ENCODE measurements at places on chromosomes 7 and 10.
A peak's percentile ranks its signal among the peaks of the same experiment; 100 is the strongest.

GRCh38 chr7:101564778-101565211, 64.3 kb downstream of the MYL10 start:
- no peak for DNase-seq

- DNase-seq = peak; percentile 77
Measured at GRCh38 chr7:100489824-100490223, 6.1 kb downstream of the NYAP1 start.

GRCh38 chr7:39528849-39529248, 37.4 kb upstream of the YAE1 start:
- no peak for DNase-seq

- DNase-seq = no peak
Measured at GRCh38 chr10:128568041-128568440, 441.8 kb upstream of the MKI67 start.

GRCh38 chr10:56823849-56824248, 462.8 kb upstream of the ZWINT start:
- DNase-seq = no peak

GRCh38 chr10:26499426-26499825, 61.3 kb downstream of the APBB1IP start:
- DNase-seq = no peak

GRCh38 chr7:149432121-149432691, 28.7 kb downstream of the ZNF777 start:
- no peak for DNase-seq

DNA sequence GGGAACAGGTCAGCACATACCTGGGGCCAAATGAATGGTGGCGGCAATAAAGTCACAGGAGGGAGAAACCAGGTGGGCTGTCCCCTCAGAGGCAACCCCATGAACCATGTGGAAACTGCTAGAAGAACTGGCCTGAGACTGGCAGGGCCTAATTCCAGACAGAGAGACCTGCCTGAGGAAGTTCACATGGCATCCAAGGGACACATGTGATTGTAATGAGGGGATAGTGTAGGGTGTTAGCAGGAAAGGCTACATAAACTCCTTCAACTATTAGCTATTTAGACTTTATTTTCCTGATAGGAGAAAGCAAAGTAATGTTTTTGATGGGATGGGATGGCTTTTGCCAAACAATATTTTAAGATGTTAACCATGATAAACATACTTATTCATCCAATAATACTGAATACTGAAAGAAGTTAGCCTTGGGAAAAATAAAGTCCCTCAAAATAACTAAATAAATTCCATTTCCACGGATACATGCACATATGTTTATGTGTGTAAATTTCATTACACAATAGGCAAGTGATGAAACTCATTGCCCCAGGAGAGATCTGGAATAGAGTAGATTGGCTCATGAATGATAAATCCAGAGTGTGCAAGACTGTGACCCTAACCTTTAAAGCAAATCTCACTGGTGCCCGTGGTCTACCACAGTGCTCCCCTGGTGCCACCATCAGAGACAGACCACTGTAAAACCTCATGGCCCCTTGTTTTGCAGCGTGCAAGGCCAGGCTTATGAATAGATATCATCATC, 137.0 kb downstream of the NRF1 start:
- no peak for DNase-seq

GRCh38 chr7:133830081-133830480, 297.1 kb upstream of the LRGUK start:
- DNase-seq = peak; percentile 19

DNA sequence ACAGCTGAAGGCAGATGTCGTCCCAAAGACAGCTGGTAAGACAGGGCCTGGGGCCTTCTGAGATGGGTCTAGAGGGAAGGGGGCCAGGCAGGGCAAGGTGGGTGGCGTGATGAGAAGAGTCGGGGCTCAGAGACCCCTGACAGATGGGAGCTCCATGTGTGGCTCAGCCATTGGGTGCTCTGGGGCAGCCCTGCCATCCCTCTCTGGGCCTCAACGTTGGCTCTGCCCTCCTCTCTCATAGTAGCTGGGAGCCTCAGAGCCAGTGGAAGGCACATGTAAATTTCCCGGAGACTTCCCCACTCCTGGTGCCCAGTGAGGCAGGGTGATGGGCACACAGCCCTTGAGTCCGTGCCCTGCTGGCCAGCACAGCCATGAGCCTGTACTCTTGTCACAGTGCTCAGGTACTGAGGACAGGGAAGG, 1.8 kb downstream of the PPIF start:
- no peak for DNase-seq

GRCh38 chr10:56567580-56567979, 206.5 kb upstream of the ZWINT start:
- DNase-seq = no peak

- DNase-seq = no peak
Measured at GRCh38 chr7:33735403-33735802, 169.9 kb upstream of the BMPER start.

DNA sequence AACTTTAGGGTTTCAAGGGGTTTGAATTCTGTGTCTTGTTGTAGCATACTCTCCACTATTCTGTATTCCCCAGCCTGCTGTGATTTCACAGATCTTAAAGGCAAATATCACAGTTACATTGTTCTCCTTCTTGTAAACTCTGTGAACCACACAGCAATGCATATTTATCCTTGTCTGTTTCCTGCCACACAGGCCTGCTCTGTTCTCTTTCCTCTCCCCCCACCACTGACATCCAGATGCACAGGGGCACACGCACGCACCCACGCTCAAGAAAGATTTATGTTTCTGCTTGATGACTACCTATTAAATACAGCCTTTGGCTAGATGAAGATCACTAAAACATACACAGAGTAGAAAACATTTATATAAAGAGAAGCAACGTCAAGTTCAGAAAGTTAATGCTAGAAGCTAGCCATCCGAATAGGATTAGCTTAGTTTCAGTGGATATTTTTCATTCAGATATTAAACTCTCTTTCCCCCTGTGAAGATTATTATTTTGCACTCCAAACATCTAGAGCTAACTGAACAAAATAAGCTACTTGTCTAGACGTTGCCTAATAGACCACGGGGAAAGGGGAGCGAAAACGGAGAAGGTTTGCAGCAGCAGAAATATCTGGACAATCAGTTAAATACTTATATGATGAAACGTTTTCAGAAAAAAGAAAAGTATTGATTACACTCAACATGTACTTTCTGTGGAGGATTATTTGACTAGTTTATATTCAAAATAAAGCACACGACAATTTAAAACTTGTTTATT, 193.1 kb upstream of the SEMA3C start:
- DNase-seq = no peak

GRCh38 chr7:101764221-101764620, 53.2 kb upstream of the CUX1 start:
- DNase-seq = no peak

- DNase-seq = peak; percentile 78
Measured at GRCh38 chr7:134891262-134891695, 95.0 kb upstream of the AGBL3 start.

GRCh38 chr10:32882076-32882475, 76.0 kb downstream of the ITGB1 start:
- no peak for DNase-seq

DNA sequence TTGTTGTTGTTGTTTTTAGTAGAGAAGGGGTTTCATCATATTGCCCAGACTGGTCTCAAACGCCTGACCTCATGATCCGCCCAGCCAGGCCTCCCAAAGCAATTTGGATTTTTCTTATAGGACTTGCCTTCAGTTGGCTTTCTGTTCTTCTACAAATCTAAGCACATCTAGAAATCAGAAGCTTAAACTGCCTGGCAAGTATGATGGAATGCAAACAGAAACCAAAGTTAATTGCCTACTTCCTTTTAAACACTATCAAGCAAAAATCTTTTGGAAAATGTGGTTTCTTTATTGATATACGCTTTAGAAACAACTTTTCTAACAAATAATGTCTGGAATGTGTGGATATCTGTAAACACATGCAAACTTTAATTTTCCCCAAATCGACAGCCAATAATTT, 64.9 kb downstream of the USP6NL start:
- no peak for DNase-seq

GRCh38 chr7:139675127-139676125, 102.4 kb downstream of the HIPK2 start:
- no peak for DNase-seq

- no peak for DNase-seq
Measured at GRCh38 chr10:18616337-18616736, 35.0 kb downstream of the NSUN6 start.

- peak; percentile 29 for DNase-seq
Measured at GRCh38 chr7:17369691-17370426, 71.4 kb downstream of the AHR start.

- no peak for DNase-seq
Measured at GRCh38 chr10:5813091-5813340, 218 bp downstream of the GDI2 start.

DNA sequence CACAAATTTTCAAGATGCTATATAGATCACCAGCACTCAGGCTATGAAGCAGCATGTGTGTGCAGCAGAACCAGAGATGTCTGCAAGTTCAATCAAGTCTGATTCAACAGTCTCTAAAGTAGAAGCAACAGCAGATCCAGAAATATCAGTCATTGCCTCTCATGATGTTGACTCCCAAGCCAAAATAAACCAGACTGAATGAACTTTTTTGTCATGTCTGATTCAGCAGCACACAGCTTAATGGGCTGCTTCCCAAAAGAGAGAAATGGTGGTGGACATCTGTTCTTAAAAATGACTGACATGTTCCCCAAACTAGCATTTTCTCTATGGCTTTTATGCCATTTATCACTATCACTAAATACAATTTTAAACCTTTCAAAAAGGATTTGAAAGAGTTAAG, 53.8 kb downstream of the TMEM26 start:
- no peak for DNase-seq

- no peak for DNase-seq
Measured at GRCh38 chr10:128300290-128300824, 174.1 kb upstream of the MKI67 start.

DNA sequence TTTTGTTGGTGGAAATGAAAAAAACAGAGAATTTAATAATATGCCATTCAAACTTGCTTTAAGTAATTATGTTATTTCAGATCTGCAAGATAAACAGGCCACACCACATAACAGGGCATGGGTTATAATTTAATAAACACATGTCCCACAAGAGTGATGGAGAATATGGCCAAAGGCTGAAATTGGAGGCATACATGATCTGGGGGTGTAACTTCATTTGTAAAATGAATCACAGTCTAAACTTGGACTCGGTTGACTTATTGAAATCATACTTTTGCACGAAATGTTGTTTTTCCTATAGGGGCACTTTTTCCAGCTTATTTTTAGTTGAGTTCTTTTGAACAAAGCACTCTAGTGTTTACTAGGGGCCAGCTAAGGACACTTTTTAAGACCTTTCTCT, 151.6 kb downstream of the TMEM26 start:
- DNase-seq = no peak

All from ovary (tissue), 10 donors.